Nephron progenitor cell (in vitro differentiated cells): ENCODE measurements at places on chromosomes 1 and 21.

DNA sequence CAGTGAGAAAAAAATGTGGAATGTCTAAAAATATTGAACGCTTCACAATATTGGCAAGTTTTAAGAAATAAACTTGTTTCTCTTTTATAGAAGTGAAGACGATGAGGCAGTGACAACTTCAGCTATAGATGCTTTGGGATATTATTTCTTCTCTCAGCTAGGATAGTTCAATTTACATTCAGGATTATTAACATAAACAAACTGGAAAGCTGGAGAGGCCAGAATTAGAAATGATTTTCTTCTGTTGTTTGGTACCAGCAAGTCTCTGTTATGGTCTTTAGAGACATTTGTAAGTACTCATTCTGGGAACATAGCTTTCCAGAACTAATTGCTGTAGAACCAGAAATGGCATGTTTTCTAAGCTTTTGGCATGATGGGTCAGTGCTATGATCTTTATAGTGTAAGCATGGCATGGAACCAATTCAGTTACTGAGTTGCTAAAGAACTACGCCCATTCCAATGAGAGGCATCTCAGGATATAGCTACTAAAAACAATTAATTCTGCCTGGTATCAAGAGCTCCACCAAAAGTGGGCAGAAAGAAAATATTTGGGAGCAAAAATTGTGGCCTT lies 599.5 kb upstream of the B3GALT2 start:
- no peak for DNase-seq
- H3K36me3 ChIP-seq = no peaks in the 10 kb centered on the region
- H3K27me3 ChIP-seq = peaks cover 8% of the 10 kb centered on the region

DNA sequence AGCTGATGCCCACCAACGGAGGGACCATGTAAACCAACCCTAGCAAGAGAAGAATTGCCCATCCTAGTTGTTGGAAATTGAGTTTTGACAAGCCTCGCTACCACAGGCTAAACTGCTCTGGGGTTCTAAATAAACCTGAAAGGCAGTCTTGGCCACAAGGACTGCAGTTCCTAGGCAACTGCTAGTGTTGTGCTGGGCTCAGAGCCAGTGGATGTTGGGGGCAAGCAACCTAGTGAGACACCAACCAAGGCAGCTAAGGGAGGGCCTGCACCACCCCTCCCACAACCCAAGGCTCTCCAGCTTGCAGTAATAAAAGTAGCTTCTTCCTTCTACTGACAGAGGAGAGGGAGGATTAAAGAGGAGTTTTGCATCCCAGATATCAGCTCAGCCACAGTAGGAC lies 102.4 kb upstream of the PKN2 start:
- no peak overlapping the region for H3K27ac ChIP-seq
- no peaks in the 10 kb centered on the region for H3K4me1 ChIP-seq
- H3K4me3 ChIP-seq = no peak overlapping the region
- no peaks in the 10 kb centered on the region for H3K36me3 ChIP-seq
- no peak for DNase-seq

GRCh38 chr1:23792151-23792945 lies 1.4 kb downstream of the LYPLA2 start:
- peak overlapping the region; percentile 97 for H3K4me3 ChIP-seq
- no peak overlapping the region for H3K27ac ChIP-seq
- no peaks in the 10 kb centered on the region for H3K27me3 ChIP-seq
- DNase-seq = no peak
- H3K36me3 ChIP-seq = peaks cover 15% of the 10 kb centered on the region

DNA sequence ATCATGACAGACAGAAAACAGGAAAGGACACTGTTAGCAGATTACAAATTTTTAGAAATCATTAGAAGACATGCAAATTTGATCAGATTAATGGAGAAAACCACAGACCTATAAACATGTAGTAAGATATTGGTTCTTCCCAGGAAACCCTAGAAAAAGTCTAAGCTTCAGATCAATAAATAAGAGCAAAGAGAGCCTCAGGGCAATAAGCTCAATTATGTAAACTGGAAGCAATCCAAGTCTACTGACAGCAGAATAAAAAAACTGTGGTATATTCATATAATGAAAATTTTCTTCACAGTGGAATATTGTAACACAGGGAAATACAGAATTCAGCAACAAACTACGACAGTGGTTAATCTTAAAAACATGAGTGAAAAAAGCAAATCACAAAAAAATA lies 36.3 kb downstream of the NRDC start:
- H3K27ac ChIP-seq = no peak overlapping the region
- no peak overlapping the region for H3K4me3 ChIP-seq
- H3K27me3 ChIP-seq = no peaks in the 10 kb centered on the region
- H3K4me1 ChIP-seq = peaks cover 16% of the 10 kb centered on the region
- DNase-seq = no peak

DNA sequence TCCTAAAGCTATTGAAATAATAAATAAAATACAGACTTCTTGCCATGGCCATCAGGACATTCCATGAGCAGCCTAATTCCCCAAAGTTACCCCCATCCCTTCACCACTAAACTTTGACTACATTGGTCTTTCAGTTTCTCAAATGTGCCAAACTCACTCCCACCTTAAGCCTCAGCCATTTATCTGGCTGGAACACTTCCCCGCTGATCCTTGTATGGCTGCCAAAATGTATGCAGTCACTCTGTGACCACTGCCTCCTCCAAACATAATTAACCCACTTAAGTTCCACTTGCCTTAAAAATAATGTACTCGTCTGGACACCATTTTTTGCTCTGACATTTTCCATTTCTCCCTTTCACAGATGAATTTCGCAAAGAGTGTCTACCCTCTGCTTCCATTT lies 407.4 kb downstream of the NTNG1 start:
- H3K27ac ChIP-seq = no peak overlapping the region
- H3K4me3 ChIP-seq = no peak overlapping the region
- H3K27me3 ChIP-seq = no peaks in the 10 kb centered on the region
- no peaks in the 10 kb centered on the region for H3K4me1 ChIP-seq
